ENCODE measurements at places on chromosomes 11 and 22.

DNA sequence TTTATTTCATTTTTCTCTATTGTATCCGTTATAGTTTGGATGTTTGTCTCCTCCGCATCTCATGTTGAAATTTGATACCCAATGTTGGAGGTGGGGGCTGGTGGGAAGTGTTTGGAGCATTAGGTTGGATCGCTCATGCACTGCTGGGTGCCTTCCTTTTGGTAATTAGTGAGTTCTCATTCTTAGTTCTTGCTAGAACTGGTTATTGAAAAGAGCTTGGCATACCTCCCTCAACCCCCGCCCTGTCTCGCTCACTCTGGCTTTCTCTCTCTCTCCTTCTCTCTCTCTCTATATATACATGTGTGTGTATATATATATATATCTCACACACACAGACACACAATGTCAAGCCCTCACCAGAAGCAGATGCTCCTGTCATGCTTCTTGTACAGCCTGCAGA, 978.7 kb downstream of the DLG2 start:
- DNase-seq = no peak

DNA sequence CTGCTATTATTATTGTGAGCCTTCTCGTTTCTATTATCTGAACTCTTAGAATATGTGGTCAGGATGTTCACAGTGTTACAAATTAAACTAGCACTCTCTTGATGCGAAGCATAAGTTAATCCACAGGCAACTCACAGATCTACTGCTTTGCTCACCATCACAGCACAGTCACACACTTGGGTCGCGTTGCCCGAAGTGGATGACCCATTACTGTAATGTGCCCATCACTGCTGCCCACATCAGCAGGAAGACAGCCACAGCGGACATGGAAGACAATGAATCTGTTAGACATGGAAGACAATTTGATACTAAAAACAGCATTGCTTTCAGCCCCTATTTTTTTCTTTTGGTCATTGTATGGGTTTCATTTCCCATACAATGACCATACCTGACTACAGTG, 216.4 kb upstream of the B3GAT1 start:
- no peak for DNase-seq

DNA sequence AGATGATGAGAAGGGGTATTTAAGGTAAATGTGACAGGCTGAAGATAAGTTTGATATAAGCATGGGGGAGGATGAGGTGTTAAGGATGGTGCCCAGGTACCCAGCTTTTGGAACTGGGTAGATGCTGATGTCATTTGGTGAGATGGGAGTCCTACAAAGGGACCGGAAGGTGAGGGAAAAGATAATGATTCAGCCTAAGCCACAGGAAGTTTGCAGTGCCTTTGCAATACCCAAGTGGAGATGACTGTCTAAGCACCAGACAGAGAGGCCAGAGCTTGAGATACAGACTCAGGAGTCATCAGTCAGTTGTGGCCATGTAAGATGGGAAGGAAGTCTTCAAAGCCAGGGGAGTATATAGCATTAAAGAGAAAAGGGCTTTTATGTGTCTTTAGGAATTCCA, 30.0 kb upstream of the SMCO4 start:
- DNase-seq = peak; percentile 30

DNA sequence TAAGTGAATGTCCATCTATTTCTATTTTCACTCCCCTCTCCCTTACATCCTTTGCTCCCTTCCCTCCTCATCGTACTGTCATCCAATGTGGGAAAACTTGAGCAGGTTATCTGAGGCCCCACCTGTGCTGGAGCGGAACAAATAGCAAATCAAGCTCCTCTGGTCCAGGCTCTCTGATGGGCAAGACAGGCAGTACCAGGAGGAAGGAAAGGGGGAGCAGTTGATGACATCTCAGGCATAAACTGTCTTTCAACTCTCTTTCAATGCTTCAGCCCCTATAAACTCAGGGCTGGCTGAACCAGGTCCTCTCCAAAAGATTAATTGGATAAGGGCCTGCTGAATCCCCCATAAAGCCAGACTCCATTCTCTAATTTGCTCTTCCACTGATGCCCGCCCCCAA, 1.5 kb upstream of the CCKBR start:
- no peak for DNase-seq

GRCh38 chr11:75768112-75768908, at the start of gene DGAT2:
TSS of gene DGAT2 (plus strand) at chr11:75768778. CDS start at chr11:75768992, 214 bp downstream.
- peak; percentile 59 for DNase-seq

- DNase-seq = no peak
Observed at GRCh38 chr11:125292100-125292499, 127.5 kb downstream of the PKNOX2 start.

DNA sequence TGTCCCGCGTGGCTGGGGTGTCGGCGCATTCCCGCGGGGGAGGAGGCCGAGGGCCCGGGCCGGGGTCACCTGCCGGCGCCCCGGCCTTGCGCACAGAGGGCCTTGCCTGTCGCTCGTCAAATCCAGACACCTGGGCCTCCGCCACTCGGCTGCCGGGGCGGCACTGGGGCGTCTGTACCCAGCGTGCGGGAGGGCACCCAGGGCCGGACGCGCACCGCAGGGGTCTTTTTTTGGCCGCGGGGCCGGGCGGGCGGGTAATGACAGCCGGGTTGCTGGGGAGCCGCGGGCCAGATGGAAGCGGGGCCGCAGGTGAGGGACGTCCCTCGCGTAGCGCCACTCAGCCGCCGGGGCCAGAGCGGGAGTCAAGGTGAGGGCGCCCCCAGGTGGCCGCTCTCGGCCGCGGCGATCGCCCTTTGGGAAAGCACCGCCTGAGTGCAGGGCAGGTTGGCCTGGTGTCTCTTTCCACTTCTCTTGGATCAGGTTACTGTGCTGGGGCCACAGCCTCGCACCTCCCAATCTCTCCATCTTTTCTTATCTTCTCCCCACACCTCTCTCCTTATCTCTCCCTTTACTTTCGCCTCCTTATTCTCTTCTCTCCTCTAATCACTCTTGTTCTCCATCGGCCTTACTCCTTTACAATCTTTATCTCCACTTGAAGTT, 3.5 kb downstream of the PHLDB1 start:
- peak; percentile 10 for DNase-seq

DNA sequence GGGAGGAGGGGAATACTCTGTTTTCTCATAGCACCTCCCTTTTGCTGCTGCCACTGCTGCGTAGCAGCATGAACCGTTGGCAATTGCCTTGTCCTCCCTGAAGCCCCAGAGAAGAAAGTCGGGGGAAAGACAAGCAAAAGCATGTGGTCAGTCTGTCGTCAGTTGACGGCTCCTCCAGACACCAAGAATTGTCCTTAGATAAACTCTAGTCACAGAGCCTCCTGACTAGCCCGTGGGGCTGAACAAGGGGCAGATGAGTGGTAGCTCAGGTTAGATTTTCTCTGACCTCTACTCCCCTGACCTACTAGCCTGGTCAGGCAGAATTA, 126.4 kb upstream of the HSD17B12 start:
- DNase-seq = no peak

DNA sequence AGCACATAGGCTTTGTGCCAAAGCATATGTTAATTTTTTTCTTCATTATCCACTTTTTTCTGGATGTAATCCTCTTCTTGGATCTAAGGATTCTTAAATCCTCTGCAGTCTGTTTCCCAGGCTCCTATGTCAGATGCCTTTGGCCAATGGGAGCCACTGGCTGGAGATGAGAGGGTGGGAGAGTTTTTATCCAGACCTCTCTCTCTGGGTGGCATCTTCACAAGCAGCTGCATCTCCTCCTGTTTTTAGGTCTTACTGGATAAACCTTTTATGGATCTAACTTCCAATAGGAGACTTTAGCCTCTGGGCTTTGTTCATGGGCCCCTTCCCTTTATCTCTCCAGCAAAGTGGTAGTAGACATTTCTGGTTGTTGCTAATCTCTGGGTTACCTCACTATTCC, 22.4 kb upstream of the MPPED2 start:
- DNase-seq = no peak

GRCh38 chr22:49488943-49489342, 338.7 kb downstream of the BRD1 start:
- no peak for DNase-seq

DNA sequence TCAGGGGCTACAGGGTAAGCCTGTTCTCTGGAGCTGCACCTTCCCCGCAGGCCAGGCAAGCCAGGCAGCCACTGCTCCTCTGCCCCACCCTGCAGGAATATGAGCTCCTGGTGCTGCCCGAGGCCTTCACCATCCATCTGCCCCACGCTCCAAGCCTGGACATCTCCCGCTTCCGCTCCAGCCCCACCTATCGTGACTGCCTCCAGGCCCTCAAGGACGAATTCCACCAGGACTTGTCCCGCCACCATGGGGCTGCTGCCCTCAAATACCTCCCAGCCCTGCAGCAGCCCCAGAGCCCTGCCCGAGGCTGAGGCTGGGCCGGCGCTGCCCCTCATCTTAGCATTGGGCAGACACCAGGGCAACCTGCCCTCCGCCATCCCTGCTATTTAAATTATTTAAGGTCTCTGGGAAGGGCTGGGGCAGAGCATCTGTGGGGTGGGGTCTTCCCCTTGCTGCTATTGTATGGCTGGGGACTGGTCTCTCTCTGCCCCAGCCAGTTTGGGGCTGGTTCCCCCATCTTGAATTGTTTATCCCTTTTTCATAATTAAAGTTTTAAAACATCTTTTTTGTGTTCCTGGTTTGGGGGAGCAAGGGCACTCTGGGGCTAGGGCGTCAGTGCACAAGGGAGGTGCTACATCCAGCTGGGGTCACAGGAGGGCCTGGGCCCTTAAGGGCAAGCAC, 6.2 kb downstream of the LARGE2 start:
- no peak for DNase-seq

DNA sequence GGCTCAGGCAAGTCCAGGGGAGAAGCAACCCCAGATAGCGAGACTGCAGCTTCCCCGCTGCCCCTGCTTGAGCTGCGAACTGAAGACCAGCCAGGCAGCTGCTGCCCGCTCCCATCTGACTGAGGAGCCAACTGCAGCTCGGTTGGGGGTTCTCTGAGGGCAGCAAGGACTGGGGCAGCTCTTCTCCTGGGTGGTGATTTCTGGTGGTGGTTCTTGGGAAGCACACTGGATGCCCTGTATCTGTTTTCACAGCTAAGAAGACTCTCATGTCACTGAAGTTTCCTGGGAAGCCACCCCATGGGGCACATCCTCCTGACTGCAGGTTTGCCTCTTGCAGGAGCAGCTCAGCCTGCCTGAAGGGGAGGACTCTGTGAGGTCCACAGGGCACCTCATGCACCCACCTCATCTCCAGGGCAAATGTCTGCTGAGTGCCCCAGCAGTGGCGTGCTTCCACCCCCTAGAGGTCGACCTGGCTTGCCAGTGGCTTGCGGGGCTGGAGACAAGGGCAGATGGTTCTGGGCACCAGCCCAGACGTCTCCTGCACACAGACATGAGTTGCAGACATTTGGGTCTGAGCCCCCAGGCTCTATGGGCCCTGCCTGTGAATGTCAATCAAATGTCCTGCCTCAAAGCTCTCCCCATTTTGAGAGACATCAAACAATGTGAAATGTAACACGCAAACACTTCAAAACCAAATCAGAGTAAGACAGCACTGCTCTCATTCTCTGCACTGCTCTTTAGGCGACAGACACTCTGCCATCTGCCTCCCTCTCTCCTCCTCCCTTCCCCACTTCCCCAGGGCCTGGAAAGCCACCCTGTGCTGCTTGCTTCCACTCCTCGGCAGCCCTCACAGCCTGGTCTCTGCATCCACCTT, 800.9 kb downstream of the BRD1 start:
- DNase-seq = no peak

DNA sequence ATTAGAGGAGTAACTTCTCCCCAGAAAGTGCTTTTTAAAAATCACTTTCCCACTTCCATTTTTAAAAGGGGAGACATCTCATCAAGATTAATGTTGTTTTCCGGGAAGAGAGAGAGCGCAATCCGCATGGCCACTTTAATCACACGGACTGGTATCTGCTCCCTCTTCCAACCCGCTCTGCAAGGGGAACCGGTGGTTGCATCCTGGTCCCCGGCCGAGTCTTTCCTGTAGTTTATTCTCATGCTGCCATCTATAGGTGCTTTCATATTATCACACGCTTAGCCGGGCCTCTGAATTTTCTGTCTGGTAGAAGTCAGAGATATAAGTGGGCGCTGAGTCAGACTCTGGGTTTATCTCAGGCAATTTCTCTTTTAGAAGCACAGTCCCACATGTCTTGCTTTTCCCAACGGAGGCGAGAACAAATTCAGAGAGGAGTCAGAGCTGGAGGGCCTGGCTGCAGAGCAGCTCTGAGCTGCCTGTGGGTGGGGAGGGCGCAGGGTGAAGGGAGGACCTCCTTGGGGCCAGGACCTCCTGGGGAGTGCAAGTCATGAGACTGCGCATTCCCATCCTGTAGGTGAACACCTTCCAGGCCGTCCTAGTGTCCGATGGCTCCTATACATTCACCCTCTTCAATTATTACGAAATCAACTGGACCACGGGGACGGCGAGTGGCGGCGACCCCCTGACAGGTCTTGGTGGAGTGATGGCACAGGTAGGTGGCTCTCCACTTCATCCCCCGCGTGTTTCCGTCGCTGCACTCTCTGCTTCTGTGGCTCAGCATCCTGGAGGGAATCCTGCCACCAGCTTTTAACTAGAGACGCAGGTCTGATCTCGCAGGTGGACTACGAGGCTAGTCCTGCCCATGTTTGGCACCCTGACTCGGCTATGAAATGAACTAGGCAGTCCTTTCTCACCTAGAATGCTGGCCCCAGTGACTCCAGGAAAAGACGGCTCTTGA, 11.7 kb downstream of the TECTA start:
- DNase-seq = peak; percentile 71

DNA sequence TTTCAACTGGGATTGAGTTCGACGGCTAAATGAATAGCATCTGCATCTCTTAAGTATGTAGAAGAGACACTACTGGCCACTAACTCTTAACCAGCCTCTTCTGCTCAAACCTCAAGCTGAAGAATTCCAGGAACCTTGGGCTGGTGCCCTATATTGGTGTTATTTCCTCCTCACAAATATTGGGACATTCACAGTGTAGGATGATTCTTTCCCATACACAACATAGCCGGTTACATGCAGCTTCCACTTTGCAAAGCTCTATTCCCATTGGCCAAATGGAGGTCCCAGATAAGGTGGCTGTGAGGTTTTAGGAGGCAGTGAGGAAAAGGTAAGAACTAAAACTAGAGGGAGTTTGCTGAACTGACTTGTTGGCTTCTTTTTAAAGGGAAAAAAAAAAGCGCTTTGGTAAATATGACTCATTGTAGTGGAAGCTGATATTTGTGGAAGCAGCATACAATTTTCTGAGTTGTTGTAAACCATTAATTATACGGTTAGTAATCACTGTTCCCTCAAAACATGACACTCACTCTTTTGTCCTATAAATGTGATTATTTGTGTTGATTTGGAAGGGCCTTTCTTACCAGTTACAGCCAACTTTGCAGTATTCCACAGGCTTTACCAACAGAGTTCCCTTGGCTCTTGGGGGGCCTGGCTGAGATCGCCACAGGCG, 17.6 kb downstream of the C22orf31 start:
- no peak for DNase-seq

GRCh38 chr11:1889941-1890855, 1.5 kb downstream of the PRR33 start:
- DNase-seq = no peak

- peak; percentile 29 for DNase-seq
Observed at GRCh38 chr11:122126024-122126688, 10.1 kb upstream of the BLID start.

DNA sequence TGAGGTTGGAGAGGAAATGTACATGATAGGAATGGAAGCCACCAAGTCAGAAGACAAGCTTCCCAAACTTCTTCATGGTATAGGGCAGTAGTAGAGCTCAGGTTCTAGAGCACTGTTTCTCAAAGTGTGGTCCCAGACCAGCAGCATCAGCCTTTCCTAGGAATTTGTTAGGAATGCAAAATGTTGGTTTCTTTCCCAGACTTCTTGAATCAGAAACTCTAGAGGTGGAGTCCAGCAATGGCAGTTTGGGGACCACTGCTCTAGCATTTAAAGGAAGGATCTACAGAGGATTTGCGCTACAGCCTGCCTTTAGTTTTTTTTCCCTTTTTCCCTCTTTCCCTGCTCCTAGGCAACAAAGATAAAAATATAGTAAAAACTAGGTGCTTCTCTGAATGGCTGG, 17.0 kb upstream of the MMP12 start:
- DNase-seq = no peak

Data from MV-4-11 (cell line).